ENCODE measurements at places on chromosomes 4 and X.

- H3K27me3 ChIP-seq = peaks cover 16% of the 10 kb centered on the region
- H3K4me1 ChIP-seq = no peaks in the 10 kb centered on the region
- no peak for DNase-seq
- no peak overlapping the region for H3K27ac ChIP-seq
Measured at GRCh38 chrX:2521092-2521926, 20.5 kb upstream of the DHRSX start.

DNA sequence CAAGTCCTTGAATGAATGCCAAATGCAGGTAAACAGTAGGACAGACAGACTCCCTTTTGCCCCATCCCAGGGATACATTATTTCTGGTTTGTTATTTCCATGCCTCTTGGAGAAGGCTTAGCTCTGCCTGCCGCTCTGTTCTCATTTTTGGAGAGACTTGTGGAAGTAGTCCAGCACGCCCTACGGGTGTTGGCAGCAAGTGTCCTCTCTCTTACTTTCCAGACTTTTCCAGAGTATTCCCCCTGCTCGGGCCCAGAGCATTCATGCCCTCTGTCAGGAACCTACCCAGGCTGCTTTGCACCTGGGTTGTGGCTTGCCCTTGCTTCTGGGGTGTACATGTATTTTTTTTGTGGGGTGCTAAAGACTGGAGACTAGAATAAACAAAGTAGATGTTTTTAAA is 15.3 kb downstream of the SLC34A2 start:
- no peaks in the 10 kb centered on the region for H3K36me3 ChIP-seq
- H3K4me3 ChIP-seq = no peak overlapping the region
- H3K4me1 ChIP-seq = no peaks in the 10 kb centered on the region
- H3K27me3 ChIP-seq = peaks cover 6% of the 10 kb centered on the region

- no peak overlapping the region for H3K27ac ChIP-seq
- no peaks in the 10 kb centered on the region for H3K36me3 ChIP-seq
- H3K4me1 ChIP-seq = peaks cover 80% of the 10 kb centered on the region
- DNase-seq = no peak
Measured at GRCh38 chrX:20217271-20217670, 49.4 kb downstream of the RPS6KA3 start.

GRCh38 chr4:10164877-10165283 is 48.3 kb upstream of the WDR1 start:
- peaks cover 3% of the 10 kb centered on the region for H3K27me3 ChIP-seq
- no peak overlapping the region for H3K4me3 ChIP-seq
- H3K4me1 ChIP-seq = peaks cover 9% of the 10 kb centered on the region
- no peak overlapping the region for H3K27ac ChIP-seq
- no peaks in the 10 kb centered on the region for H3K36me3 ChIP-seq

DNA sequence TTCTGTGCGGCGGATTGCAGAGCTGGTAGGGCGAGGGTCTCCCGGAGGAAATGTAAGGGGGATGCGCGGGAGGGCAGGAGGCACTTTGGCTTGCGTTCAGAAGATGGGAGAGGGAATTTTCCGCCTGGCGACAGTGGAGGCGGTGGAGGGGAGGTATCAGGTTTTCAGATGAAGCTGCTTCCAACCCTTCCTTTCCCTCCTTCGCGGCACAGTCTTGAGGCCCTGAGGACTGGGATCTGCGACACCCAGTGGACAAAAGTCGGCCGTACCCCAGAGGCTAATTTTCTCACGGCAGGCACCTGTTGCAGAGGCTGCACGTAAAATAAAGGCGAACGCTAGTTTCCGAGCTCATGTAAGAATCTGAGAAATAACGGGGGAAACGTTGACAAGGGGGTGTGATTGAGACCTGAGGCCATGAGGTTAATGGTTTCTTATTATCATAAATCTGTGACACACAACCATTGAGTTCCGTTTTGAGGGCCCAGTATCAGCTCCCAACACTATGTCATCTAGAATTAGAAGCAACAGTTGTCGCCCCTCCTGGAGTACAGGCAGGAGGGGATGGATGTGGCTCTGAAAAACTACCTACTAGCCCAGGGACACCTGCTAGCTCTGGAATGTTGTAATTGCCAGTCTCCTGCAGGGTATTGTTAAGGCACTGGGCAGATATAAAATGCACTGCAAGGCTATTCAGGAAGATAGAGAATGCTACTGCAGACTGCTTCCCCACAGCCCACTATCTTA is 1.1 kb downstream of the ZCCHC18 start:
- no peaks in the 10 kb centered on the region for H3K36me3 ChIP-seq
- H3K4me1 ChIP-seq = peaks cover 50% of the 10 kb centered on the region
- DNase-seq = peak; percentile 43
- peak overlapping the region; percentile 90 for H3K4me3 ChIP-seq
- H3K27me3 ChIP-seq = peaks cover 2% of the 10 kb centered on the region
- peak overlapping the region; percentile 80 for H3K27ac ChIP-seq

DNA sequence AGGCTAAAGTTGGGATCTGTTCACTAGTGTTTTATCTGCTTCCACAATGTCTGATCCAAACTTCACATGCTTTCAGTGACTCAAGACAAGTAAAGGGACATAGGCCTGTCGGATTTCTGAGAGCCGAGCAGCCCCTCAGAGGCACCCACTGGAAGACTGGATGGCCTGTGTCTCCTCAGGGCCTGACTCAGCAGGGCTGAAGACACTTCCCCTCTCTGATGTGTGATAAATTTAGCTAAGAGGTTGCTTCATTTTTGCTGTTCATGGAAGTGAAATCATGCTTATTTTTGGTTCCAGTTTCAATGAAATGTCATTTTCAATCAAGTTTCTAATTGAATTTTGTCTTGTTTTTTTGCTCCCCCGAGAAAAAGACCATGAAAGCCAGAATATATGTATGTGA is 93.7 kb downstream of the MXRA5 start:
- no peak overlapping the region for H3K4me3 ChIP-seq
- no peaks in the 10 kb centered on the region for H3K27me3 ChIP-seq
- H3K36me3 ChIP-seq = no peaks in the 10 kb centered on the region
- no peaks in the 10 kb centered on the region for H3K4me1 ChIP-seq

- H3K36me3 ChIP-seq = no peaks in the 10 kb centered on the region
- H3K4me3 ChIP-seq = no peak overlapping the region
- no peak overlapping the region for H3K27ac ChIP-seq
- no peaks in the 10 kb centered on the region for H3K4me1 ChIP-seq
Measured at GRCh38 chrX:109487640-109488039, 5.8 kb upstream of the GUCY2F start.

GRCh38 chrX:120629667-120630537 is at the start of gene C1GALT1C1:
Gene C1GALT1C1, minus strand, starts transcription at chrX:120630054. Its CDS starts 2,888 bp downstream, at chrX:120627166.
- H3K27me3 ChIP-seq = no peaks in the 10 kb centered on the region
- H3K4me3 ChIP-seq = peak within 1 kb of the TSS; percentile 95
- no peaks in the 10 kb centered on the region for H3K36me3 ChIP-seq
- H3K27ac ChIP-seq = peak within 1 kb of the TSS; percentile 98
- peak; percentile 93 for DNase-seq

DNA sequence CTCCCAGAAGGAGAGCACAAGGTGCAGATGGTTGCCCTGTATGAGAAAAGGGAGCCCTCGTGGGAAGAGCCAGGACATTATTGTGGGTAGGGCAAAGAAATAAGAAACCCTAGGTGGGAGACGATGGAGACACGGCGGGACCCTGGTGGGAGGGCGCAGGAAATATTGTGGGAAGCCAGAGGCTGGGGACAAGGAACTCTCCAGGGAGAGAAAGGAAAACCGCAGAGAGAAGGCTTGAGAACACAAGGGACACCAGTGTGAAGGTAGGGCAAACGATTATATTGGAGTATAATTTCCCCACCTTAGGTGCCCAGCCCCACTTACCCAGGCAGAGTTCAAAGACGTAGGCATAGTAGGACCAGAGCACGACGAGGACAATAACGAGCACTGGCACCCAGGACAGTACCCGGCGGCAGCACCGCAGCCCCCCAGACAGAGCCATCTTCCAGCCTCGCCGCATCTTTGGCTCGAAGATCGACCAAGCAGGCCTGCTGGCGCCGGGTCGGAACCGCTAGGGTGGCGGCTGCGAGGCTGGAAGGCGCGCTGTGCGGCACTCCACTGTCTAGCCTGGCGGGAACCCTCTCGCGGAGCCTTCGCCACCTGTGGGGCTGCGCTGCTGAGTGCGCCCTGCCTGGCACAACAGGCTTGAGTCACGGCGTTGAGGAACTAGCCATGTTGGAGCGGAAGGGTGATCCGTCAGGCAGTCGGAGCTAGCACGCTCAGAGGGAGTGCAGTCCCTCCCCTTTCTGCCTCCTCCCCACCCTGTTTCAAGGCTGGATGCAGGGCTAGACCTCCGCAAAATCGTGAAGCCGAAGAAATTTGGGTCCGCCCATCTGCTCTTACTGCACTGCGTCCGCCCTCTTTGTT is at the start of gene ZDHHC15:
Gene ZDHHC15, minus strand, starts transcription at position 473 of the 867 bp plus-strand sequence. Its CDS starts 13 bp downstream, at position 460.
- H3K27me3 ChIP-seq = peaks cover 3% of the 10 kb centered on the region
- peaks cover 7% of the 10 kb centered on the region for H3K4me1 ChIP-seq
- no peak within 1 kb of the TSS for H3K27ac ChIP-seq

GRCh38 chr4:162282684-162283083 is 118.9 kb upstream of the FSTL5 start:
- no peaks in the 10 kb centered on the region for H3K27me3 ChIP-seq
- no peaks in the 10 kb centered on the region for H3K4me1 ChIP-seq
- H3K36me3 ChIP-seq = no peaks in the 10 kb centered on the region
- no peak overlapping the region for H3K4me3 ChIP-seq

DNA sequence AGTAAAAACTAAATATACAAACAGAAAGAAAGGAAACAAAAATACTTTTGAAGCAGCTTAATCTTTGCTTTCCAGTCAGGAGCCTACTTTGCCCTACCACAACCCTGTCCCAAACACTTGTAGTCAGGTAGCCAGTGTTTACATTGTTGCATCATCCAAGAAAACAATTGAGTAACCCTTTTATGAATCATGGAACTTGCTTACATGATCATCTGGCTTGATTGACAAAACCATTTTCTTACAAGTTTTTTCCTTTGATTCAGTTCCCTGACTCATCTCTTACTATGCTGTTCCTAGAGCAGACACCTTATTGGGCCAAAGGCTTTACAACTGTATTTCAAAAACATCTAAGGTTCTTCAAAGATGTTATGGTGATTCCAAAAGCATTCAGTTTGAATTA is 740.1 kb downstream of the KLHL13 start:
- no peak overlapping the region for H3K4me3 ChIP-seq
- peaks cover 1% of the 10 kb centered on the region for H3K27me3 ChIP-seq
- H3K27ac ChIP-seq = no peak overlapping the region
- no peak for DNase-seq

DNA sequence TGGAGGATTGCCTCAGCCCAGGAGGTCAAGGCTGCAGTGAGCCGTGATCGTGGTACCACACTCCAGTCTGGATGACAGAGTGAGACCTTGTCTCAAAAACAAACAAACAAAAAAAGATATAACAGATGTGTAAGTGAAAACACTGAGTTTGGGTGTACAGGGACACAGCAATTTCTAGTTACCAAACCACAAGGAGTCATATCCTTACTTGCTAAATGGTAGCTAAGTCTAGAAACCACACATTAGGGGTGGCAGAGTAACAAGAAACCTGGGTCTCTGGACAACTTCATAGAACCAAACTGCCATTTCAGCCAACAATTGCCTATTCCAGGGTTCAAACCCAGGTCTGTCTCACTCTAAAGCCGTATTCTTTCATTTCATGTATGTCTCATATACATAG is 20.8 kb downstream of the PPEF2 start:
- DNase-seq = no peak
- peaks cover 3% of the 10 kb centered on the region for H3K27me3 ChIP-seq
- H3K36me3 ChIP-seq = no peaks in the 10 kb centered on the region
- H3K4me1 ChIP-seq = no peaks in the 10 kb centered on the region
- H3K27ac ChIP-seq = no peak overlapping the region

DNA sequence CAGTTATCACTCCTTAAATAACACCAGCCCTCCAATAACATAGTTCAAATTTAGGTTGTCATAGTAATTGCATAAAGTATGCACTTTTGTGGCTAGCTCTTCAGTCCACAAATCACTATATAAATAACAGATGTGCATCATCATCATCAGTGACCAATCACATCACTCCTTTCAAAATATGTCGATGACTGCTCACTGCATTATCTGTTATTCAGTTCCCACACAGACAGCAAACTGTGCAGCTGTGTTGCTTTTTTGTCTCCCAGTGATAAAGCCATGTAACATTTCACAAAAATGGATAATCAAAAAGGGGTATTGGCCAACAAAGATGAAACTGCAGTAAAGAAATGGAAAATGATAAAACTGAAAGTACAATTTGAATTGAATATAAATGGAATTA is 205.4 kb downstream of the DCLK2 start:
- H3K4me1 ChIP-seq = no peaks in the 10 kb centered on the region
- no peaks in the 10 kb centered on the region for H3K27me3 ChIP-seq
- peaks cover 19% of the 10 kb centered on the region for H3K36me3 ChIP-seq
- no peak overlapping the region for H3K4me3 ChIP-seq
- no peak overlapping the region for H3K27ac ChIP-seq
- no peak for DNase-seq

GRCh38 chrX:32495855-32496254 is 715.5 kb downstream of the DMD start:
- no peak overlapping the region for H3K4me3 ChIP-seq
- no peak overlapping the region for H3K27ac ChIP-seq
- DNase-seq = no peak
- no peaks in the 10 kb centered on the region for H3K36me3 ChIP-seq
- H3K4me1 ChIP-seq = no peaks in the 10 kb centered on the region

DNA sequence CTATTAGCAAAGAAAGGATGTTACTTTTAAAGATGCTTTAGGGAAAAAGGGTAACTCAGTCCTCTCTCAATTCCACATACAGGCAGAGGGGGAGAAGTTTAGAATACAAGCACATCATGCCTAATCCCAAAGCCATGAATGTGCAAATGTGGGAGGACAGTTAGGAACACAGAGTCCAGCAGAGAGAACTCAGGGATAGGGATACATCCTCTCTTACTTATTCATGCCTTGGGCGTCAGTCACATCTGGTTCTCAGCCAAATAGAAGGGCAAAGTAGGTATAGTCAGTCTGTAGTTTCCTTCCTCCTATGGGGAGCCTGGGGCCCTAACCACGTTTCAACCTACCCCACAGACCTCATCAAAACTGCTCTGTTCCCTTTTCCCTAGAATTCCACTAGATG is 87.8 kb downstream of the GRIA3 start:
- no peaks in the 10 kb centered on the region for H3K36me3 ChIP-seq
- peaks cover 8% of the 10 kb centered on the region for H3K27me3 ChIP-seq
- DNase-seq = no peak
- H3K4me1 ChIP-seq = no peaks in the 10 kb centered on the region
- H3K4me3 ChIP-seq = no peak overlapping the region
- H3K27ac ChIP-seq = no peak overlapping the region

DNA sequence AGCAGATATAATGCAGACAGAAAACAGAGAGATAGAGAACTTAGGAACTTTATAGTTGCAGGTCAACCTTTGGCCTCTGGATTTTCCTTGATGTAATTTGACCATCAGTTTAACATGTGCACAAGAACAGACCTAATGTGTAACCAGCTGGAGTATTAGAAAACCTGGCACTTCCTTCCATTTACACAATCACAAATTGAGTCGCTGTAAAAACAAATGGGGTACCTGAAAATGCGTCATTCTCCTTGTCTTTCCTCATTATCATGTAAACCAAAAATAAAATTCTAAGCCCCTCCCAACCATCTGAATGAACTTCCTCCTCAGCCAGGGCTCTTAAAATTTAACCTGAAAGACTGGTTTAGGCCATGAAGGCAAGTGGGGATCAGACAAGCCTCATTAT is 358.4 kb upstream of the MAGEB16 start:
- H3K27ac ChIP-seq = no peak overlapping the region
- H3K4me1 ChIP-seq = no peaks in the 10 kb centered on the region
- DNase-seq = no peak
- no peak overlapping the region for H3K4me3 ChIP-seq
- no peaks in the 10 kb centered on the region for H3K27me3 ChIP-seq

- no peaks in the 10 kb centered on the region for H3K4me1 ChIP-seq
- no peaks in the 10 kb centered on the region for H3K27me3 ChIP-seq
- no peak for DNase-seq
- peaks cover 3% of the 10 kb centered on the region for H3K36me3 ChIP-seq
- no peak overlapping the region for H3K4me3 ChIP-seq
Measured at GRCh38 chr4:97396605-97397004, 746.7 kb downstream of the STPG2 start.

Measured in immature natural killer cell (primary cell).